ENCODE measurements at places on chromosomes 7 and 10.

- DNase-seq: no peak
Measured at GRCh38 chr10:124547647-124548168, 86.1 kb downstream of the LHPP start.

- DNase-seq: no peak
Measured at GRCh38 chr10:102731222-102731800, 12.4 kb upstream of the WBP1L start.

DNA sequence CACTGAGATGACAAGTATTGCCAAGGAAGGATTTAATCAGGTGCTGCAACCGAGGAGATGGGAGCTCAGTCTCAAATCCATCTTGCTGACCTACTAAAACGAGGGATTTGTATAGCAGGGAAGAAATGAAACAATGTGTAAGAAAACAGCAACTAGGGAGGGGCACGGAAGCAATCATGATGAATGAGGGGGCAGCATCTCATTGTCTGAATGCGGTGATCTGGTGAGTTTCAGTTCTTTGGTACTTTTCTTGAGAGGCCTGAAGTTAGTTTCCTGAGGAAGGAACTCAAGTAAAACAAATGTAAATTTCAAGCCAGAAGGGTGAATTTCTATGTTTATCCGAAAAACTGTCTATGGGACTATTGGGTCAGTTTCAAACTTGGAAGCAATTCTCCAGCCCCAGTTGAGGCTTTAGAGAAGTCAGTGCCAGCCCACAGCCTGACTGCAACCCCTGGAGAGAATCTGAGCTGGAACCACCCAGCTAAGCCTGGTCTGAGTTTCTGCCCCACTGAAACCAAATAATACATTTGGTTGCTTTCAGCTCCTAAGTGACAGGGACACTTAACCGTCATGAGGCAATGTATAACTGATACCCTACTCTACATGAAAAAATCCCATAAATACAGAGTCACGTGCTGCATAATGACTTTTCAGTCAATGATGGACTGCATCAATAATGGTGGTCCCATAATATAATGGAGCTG, 45.8 kb upstream of the TNS3 start:
- no peak for DNase-seq

DNA sequence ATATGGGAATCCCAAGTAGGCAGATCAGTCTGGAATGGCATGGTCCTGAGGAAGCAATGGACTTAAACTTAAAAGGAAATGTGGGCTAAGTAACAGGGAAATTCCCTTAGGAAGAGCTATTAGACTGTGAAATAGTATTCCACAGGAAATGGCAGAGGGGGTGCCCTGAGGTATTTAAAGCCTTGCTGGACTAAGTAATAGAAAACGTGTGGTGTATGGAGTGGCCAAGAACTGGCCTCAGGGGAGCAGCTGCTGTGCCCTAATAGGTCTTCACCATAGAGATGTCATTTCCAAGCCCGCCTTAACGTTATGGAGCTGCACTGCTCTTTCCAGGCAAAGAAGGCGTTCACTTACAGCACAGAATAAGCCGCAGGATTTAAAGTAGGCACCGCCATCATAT, 365.2 kb upstream of the ZMIZ1 start:
- DNase-seq: no peak

- no peak for DNase-seq
Measured at GRCh38 chr7:1121886-1122831, 34.2 kb downstream of the GPER1 start.

DNA sequence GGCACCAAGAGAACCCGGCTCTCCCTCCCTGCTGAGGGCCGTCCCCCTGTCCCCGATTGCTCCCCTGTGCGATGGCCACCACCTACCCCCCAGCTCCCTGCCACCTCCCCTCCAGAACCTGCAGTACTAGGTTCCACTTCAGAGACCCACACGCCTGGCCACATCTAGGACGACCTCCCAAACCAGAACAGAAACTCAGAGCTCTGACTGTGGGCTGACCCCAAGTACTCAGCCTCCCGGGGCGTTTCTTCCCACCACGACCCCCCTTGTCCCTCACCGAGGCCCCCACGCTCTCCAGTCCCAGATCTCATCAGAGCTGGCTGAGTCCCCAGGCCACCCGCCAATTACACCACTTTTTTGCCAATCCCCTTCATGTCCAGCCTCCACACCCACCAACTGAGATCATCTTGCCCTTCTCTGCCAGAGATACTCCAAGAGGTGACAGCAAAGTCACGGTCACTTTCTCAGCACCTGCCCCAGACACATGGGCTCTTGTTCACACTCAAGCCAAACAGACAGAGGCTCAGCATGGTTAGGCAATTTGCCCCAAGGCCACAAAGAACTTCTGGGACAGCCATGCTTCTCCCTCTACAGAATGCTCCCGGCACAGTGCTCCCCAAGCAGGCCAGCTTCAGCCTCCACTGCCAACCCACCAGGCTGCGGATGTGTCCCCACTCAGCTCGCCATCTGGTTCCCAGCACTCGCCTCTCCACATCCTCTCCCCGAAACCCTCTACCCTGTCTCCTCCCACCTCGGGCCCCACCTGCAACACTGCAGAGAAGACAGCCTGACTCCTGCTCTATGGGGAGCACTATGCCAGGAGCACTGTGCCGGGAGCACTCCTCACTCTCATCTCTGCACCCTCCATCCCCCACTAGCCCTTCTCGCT, 4.7 kb downstream of the TMEM120A start:
- no peak for DNase-seq

- no peak for DNase-seq
Measured at GRCh38 chr10:81013771-81014170, 476.1 kb downstream of the SH2D4B start.
